ENCODE measurements at places on chromosomes 7 and 10.

DNA sequence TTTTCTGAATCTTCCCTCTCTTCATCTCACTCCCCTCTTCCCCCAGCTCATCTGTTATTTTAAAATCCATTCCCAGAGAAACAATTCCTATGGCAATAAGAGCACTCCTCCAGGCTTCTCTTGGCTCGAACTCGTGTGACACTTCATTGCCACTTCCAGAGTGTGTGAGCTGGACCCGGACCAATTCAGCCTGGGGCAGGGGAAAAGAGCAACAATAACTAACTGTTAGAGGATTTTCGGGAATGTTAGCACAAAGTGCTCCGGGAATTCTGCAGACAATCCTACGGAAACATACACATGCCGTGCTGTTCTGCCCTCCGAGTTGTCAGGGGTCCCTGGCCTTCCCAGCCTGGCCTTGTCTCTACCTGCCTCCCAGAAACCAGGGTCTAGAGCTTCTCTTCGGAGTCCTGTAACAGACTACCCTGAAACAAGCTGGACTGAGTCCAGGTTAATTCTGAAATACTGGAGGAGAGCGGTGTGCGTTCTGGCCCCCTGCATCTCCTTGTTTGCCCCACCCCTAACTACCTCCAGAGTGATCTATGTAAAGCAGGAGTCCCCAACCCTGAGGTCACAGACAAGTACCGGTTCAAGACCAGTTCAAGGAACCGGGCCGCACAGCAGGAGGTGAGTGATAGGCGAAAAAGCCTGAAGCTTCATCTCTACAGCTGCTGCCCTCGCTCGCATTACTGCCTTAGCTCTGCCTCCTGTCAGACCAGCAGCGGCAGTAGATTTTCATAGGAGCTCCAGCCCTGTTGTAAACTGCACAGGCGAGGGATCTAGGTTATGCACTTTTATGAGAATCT lies 11.3 kb downstream of the COL26A1 start:
- no peak for DNase-seq

- no peak for DNase-seq
Observed at GRCh38 chr10:13399752-13400151, 51.7 kb upstream of the SEPHS1 start.

DNA sequence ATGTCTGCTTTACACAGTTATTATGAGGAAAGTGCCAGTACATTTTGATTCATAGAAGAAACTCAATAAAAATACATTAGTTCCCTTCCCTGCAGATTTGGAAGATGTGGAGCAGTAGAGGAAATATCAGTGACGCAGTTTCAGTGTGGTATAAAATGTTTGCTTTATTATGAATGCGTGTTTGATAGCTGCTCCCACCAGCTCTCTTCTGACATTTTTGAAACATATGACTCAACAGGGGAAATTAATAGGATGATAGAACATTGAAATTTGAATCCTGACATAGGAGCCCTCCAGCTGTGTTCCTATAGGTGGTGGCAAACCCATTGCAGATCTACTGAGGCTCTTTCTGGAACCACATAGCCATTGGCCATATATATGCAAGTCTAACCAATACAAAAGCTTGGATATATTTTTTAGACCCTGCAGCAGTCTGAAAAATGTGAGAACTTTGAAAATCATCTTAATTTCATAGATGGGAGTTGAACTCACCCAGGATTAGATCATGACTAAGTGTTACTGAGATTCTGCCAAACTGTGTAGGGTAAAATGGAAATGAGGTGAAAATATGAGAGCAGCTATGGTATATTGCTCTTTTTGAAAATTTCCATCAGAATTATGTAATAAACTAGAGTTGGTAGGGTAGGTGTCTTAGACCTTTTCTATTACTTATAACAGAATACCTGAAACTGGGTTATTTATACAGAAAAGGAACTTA lies 47.8 kb downstream of the BZW2 start:
- DNase-seq = peak; percentile 63

DNA sequence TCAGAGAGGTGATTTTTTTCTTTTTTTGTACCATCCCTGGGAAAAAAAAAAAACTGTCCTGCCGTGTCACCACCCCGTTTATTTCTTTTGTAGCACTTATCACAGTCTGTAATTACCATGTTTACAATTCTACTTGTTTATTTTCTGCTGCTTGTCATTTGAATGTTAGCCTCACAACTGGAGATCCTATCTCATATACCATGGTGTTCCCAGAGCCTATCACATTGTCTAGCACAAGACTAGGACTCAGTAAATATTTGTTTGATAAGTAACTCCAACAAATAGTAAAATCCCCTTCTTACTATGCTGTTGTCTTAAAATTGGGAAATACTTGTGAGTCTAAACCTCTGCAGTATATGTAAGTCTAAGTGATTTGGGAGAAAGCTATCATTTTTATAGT lies 36.0 kb downstream of the MKLN1 start:
- no peak for DNase-seq

GRCh38 chr10:110746969-110747608 lies 103.0 kb downstream of the RBM20 start:
- no peak for DNase-seq

DNA sequence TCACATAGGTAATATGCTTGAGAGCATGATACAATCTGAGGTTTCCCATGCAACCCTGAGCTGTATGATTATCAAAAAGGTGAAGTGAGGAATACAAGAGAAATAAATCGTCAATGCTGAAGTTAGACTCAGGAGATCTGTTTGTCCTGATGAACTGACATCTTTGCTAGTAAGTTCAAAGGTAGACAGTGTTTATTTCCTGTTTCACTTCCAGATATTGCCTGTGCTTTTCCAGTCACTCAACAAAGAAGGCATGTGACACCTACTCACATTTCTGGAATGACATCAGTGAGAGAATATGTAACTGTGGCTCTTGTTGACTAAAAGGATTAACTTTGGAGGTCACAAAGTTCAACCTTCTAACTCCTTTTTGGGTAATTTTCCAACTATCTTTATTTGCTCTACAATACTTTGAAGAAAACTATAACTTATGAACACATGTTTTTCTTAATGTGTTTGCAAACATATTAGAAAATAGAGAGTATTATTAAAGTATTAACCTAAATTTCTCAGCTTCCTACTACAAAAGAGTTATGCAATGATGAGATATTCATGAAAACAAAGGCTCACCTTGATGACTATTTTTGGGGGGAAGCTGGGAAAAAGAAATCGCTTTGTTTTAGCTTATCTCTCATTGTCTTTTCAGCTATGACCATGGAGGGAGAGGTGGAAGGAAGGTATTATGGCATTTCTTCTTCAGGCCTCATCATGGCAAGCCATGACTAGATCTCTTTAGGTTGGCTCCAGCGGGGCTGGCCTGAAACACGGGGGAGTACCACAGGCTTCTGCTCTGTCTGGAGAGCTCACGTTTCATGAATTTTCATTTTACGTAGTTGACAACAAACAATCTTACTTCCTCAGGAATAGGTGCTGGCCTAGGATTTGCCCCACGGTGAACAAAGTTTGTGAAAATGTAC lies 214.7 kb upstream of the SLC26A5 start:
- no peak for DNase-seq

GRCh38 chr7:100753750-100754149 lies 20.4 kb downstream of the ZAN start:
- DNase-seq = no peak

- no peak for DNase-seq
Observed at GRCh38 chr10:43260117-43260761, 6.6 kb downstream of the RASGEF1A start.

DNA sequence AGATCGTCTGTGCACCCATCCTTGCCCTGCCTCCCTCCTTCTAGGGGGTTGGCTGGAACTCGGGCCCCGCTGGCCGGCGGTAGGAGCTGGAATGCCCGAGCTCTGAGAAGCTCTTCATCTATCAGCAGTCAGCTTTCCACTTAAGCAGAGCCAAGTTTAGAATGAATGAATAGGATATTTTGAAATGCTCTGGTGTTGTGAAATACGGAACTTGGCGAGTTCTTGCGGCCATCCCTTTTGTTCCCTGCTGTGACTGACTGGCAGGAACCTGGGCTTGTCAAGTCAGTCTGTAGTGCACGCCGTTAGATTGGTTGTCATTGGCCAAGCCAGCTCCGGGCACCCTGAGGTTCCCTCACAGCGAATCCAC lies 33.3 kb downstream of the FOXK1 start:
- no peak for DNase-seq

DNA sequence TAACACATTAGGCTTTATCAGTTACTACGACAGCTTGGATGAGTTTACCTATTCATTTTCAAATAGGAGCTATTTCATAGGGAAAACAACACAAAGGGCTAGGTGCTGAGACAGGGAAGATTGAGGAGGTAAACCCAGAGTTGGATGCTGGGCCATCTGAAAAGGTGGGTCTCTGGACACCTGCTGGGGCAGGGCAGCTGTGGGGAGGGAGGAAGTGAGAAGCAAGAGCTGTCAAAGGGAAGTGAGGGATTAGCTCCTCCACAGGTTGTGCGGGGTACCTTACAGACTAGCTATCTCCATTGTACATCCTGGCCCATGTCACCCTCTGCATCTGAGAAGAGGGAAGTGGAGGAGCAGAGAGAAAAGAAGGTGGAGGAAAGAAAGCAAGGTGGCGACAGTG lies 48.9 kb downstream of the BLNK start:
- no peak for DNase-seq

DNA sequence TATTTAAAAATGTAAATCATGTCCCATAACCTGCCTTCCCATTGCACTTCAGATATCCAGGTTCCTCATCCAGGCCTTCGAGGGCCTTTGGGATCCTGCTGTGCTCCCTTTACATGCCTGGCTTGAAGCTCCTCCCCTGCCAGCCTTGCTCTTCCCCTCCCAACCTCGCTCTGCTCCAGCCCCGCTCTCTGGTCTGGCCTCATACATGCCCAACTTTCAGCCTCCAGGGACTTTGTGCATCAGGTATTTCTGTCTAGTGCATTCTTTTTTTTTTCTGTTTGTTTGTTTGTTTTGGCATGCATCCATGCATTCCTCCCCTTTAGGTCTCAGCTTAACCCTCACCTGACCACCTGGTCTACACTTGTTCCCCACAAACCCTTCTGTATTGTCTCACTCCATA lies 160.3 kb downstream of the SNX10 start:
- DNase-seq = no peak

DNA sequence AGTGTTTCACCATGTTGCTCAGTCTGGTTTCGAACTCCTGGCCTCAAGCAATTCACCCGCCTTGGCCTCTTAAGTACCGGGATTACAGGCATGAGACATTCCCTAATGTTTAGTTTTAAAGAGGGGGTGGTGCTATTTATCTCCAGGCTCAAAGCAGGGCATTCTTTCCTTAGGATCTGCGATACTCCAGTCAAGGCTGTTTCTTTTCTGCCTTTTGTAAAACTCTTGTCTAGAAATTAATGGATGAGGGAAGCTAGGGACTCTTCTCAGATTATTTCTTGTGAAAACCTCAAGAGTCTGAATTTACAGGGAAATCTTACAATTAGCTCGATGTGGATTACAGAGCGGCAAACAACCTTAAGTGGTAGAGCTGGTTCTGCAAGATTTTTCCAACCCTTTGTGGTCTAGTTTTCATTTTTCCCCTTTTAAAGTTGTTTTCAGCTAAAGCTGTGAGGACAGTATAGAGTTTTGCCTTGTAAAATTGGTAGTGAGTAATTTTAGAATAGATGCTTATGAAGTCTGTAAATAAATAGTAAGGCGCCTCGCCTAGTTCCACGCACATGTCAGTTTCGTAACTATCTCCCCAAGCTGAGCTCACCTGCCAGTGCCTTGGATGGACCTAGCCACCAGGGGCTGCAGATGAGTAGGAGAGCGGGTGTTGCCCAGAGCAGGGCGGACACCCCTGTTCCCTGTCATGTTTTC lies 53.1 kb downstream of the CUX1 start:
- DNase-seq = no peak

DNA sequence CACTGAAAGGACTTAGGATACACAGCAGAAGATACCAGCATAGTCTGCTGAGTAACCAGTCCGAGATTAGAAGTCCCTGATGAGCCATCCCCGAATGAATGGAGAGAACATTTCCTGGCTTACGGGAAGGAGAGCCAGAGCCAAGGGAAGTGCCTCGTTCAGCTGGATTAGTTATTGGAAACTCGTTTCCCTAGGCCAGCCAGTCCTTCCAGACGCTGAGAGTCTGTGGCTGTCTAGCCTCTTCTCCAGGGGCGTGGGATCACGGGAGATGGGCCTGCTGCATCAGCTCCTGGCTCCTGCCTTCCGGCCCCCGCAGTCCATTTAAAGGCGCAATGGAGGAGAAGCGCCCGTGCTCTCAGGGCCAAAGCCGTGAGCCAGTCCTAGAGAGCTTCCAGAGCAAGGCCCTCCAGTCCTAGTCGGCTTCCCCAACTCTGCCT lies 712.8 kb downstream of the PARD3 start:
- no peak for DNase-seq

- DNase-seq = no peak
Observed at GRCh38 chr7:134720091-134720935, 59.1 kb upstream of the CALD1 start.

GRCh38 chr10:78405231-78405630 lies 371.6 kb downstream of the RPS24 start:
- no peak for DNase-seq

- DNase-seq = peak; percentile 71
Observed at GRCh38 chr7:111855161-111855841, 293.0 kb upstream of the IMMP2L start.

DNA sequence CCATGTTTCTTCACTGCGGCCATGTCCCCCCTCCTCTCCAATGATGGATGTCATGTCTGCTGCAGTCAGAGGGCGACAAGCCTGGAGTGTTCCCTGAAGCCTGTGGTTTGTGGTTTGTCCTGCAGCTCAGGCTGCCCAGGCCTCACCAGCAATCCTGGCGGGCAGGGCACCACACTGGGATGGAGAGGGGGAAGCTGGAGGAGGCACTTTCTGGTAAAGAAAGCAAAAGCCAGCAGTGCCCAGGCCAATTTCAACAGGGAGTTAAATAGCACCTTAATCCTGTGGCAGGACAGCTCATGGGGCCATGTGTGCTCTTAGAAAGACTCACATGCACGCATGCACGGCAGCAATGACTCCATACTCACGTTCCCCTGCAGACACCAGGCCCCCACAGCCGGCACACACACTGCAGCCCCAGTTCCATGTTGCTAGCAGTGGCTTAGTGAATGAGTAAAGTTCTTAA lies 158.3 kb downstream of the EGFR start:
- no peak for DNase-seq

DNA sequence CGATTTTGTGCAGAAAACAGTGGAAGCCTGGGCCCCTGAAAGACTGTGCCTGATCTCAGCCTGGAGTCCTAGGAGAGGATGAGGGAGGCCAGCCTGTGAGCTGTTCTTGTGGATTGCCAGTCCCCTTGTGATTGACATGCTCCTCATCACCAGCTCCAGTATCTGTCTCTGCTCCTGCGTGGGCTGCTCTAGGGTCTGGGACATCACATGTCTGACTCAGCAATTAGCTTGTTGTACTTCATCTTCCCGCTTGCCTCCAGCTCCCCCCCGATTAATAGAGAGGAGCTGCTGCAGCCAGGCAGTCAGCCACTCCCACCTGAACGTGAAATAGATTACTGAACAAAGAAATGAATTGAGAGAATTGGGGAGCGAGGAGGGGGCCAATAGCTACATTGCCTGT lies 99.6 kb upstream of the TBX20 start:
- no peak for DNase-seq

DNA sequence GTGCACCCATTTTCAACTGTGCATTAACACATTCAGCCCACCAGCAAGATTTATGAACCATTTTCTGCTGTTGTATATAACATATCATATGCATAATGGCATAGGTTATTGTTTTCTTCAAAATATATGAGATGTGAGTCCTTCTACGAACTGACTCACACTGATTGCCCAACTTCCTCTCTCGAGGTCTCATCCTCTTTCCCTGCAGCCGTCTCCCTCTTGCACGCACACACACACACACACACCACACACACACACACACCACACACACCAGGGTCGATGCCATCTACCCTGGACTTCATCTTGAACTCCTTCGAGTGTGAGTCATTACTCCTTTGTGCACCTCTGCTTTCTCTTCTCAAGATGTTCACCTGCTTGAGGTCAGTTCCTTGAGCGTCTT lies 36.7 kb downstream of the EGFR start:
- DNase-seq = no peak

All from putamen (tissue), 1 donor.